Activated effector memory CD4-positive, alpha-beta T cell treated with Interleukin-2 at 50 U/mL for 16 hours (primary cell): ENCODE measurements at places on chromosomes 1 and 21.

DNA sequence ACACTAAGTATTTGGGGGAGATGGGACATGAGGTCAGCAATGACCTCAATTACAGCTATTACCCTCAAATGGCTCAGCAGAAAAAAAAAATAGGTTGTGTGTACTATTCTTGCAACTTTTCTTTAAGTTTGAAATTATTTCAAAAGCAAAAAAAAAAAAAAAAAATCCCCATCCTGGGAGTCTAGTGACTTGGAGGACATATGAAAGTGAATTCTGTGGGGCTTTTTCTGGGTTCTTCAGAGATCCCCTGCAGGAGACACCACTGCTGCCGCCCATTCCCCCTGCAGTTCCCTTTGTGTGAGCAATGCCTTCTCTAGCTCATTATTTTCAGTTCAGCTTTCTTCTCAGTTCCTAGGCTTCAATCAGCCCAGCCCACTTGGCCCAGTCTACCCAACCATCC is 16.7 kb downstream of the HSD11B1 start:
- DNase-seq, result no peak

DNA sequence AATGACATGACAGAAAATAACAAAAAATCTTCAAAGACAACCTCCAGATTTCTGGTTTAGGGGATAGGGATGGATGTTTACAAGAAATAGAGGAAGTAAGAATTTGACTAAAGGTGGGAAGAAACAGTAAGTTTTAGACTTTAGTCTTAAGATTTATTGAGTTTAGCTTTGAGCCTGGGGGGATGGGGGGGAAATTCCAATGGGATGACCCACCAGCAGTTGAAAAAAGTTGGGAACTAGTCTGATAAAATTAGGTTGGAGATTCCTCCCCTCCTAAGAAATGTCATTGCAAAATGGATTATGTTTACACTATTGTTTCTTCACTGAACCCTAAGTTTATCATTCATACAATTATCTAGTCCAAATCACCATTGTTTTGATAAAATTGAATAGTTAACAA is 28.4 kb downstream of the WDR26 start:
- DNase-seq, result no peak

- no peak for DNase-seq
Observed at GRCh38 chr21:36477001-36477400, 2.9 kb downstream of the CLDN14 start.

DNA sequence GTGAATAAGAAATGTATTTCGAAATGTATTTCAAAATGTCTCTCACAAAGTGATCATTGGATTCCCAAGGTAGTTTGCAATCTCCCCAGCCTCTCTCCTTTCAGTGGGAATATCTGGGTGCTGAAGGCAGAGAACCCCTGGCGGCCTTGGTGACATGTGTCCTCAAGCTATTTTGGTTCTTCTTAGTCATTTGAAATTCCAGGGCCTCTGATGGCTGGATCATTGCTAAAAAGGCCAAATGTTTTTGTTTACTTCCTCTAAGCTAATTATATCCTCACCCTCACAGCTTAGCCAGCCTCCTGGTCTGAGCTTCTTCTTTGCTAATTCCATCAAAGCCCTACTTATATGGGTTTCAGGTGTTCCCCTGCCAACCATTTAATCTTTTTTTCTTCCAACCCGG is 71.2 kb downstream of the LRRC40 start:
- no peak for DNase-seq

- no peak for DNase-seq
Observed at GRCh38 chr1:62590255-62590969, 6.9 kb upstream of the ANGPTL3 start.

DNA sequence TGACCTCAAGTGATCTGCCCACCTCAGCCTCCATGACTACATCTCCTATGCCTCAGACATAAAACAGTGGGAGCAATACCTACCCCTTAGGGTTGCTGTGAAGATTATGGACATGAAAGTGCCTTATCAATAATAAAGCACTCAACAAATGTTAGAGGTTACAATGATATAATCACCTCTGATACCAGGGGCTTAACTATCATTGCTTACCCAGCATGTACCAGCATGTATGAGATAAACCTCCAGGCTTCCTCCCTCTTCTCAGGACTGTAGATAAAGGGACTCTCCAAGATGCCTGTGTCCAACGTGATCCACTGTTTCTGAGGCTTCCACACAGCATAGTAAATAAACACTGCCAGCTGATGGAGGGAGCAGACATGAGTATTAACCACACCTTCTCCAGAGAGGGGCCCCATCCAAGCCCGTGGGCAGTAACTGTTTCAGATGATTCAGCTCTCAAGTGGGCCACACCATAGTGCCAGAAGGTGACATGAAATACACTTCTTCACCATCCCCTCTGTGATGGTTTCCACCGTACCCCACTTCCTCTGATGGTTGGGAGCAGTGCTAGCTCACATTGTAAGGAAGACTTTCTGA is 26.2 kb downstream of the RHBDL2 start:
- no peak for DNase-seq

DNA sequence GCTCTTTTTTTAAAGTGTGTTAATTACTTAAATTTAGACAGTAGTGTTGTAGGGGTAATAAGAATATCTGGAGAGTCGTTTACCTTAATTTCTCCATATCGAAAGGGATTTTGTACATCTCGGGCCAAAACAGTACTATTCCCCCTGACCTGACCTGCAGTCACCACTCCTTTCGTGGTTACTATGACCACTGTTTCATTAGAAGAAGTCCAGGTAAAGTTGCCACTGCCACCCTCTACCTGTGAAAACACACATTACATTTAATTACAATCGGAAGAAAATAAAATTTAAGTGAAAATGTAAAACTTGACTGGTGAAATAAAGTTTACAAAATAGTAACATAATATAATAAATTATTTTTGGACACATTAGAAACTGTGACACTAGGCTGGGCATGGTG is 37.2 kb downstream of the NUP210L start:
- no peak for DNase-seq

GRCh38 chr1:187646536-187647107 is 817.9 kb downstream of the PLA2G4A start:
- DNase-seq, result no peak

DNA sequence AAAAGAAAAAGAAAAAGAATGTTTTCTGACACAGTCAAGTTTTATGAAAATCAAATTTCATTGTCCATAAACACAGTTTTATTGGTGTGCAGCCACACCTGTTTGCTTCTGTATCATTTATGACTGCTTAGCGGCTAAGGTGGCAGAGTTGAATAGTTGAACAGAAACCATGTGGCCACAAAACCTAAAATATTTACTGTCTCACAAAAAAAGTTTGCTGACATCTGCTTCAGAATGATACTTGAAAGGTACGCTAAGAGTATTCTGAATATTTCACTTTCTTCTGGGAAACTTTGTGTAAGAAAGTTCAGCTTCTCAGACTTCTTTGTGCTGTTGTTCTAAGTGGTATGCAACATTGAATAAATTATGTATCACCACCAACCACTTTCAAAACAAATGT is 6.2 kb downstream of the KCNK1 start:
- DNase-seq, result no peak

GRCh38 chr21:15057285-15057684 is 7.5 kb downstream of the NRIP1 start:
- DNase-seq, result no peak

DNA sequence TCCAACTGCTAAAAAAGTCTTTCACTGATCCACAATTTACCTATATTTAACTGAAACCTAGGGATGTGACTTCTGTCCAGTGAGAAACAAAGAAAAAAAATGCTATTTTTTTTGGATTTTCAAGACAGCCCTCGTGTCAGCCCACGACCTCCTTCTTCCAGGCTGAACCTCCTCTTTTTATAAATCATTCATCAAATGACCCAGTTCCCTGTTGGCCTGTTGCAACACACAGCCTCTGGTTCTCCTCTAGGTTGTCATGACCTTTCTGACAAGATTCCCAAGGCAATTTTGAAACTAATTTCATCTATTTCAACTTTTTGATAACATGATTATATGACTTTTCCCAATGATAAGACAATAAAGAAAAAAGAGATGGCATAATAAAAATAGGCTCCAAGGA is 74.6 kb downstream of the PGBD5 start:
- DNase-seq, result no peak

DNA sequence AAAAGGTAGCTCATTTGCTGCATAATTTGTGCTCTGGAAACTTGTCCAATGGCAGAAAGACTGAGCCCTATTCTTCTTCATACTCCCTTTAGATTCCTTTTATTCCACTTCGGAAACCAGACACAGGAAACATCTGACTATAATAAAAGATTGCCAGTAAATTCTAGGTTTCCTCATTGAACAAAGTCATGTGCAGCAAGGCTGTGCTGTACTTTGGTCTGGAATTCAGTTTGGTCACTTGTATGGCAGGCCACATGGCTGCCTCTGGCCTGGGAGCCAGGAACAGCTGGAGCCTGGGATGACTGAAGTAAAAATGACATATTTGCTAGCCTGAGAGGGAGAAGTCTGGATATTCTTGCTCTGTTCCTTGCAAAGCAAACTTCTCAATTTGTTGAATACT is 79.6 kb downstream of the ST3GAL3 start:
- no peak for DNase-seq

DNA sequence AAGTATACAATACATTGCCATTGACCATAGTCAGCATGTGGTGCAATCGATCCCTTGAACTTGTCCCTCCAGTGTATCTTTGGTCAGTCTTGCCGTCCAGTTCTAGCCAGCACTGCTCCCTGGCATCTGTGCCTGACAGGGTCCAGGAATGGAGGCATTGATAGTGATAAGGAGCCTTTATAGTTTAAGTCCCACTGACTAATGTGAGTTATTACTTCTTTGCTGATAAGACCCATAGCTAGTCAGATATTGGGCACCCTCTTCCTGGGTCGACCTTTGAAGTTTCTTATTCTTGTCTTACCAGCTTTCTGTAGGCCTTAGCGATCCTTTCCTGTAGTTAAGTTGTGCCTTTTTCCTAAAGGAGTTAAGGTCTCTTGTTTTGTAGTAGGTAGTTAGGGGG is 13.0 kb downstream of the UCK2 start:
- no peak for DNase-seq

- DNase-seq, result no peak
Observed at GRCh38 chr1:237712082-237712481, 178.6 kb downstream of the ZP4 start.

DNA sequence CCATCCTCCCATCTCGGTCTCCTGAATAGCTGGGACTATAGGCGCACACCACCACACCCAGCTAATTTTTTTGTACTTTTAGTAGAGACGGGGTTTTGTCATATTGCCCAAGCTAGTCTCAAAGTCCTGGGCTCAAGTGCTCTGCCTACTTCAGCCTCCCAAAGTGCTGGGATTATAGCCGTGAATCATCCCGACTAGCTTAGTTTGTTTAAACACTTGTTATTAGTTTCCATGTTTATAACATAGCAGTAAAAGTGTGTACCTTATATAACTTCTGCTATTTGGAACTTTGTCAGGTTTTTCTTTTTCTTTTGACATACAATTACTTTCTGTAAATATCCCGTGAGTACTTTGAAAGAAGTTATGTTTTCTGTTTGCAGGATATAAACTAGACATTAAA is 60.6 kb upstream of the C1orf21 start:
- no peak for DNase-seq

DNA sequence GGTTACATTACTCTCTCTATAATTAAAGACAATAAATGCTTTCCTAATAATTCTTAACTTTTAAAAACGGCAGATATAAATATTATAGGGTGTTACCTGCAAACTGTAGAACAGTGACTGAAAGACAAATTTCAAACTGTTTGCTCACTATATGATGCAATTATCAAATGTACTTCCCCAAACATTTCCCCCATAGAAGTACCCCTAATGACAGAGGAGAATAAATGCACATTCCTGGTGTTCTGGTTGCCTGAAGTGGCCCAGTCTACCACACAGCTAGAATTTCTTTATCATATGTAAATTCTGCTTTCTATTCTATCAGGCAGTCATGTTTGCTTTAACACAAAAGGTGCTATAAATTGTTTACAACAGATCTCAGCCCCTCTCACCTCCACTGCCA is 70.4 kb downstream of the VAV3 start:
- DNase-seq, result no peak

DNA sequence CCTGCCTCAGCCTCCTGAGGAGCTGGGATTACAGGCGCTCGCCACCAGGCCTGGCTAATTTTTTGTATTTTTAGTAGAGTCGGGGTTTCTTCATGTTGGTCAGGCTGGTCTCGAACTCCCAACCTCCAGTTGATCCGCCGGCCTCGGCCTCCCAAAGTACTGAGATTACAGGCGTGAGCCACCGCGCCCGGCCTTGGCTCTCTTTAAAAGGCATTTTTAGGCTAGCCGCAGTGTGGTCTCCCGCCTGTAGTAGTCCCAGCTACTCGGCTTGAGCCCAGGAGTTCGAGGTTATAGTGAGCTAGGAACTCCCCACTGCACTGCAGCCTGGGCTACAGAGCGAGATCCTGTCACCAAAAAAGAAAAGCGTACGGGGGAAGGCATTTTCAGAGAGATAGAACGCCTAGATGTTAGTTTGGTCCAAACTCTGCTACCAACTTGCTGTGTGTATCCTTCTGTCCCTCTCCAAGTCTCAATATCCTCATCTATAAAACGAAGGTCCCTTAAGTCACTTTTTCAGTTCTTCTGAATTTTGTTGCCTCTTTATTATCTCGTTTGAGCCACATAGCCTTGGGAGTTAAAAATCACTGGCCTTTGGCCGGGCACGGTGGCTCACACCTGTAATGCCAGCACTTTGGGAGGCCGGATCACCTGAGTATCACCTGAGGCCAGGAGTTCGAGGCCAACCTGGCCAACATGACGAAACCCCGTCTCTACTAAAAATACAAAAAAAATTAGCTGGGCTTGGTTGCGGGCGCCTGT is 734 bp downstream of the MED18 start:
- no peak for DNase-seq

- DNase-seq, result no peak
Observed at GRCh38 chr1:77126307-77126706, 92.9 kb downstream of the PIGK start.

GRCh38 chr1:14756589-14757285 is 158.3 kb downstream of the KAZN start:
- no peak for DNase-seq

DNA sequence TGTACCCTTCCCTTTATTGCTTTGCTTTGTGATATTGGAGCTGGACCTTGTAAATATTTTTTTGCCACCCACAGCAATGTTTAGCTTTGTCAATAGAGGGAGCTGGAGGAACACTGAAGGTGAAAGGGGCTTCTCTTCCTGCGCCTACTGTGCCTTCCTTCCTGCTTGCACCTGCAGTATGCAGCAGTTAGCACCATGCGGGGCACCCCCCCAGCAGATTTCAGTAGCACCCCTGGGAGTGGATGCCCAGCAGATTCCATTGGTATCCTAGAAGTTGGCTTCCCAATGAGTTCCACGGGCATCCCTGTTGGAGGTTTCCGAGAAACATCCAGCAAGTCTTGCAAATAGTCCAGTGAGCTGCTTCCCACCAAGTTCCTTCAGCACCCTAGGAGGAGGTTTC is 25.6 kb downstream of the S100A10 start:
- peak; percentile 24 for DNase-seq
